Esophagus mucosa (tissue), 1 donor: ENCODE measurements at places on chromosomes 4 and X. TPM values are rescaled to one million over a fixed set of nuclear protein-coding genes. Genes with fewer than 3 reads are reported as not detected.

NDUFB11 gene
- total RNA-seq: 67.4 TPM

CHIC2 gene
- total RNA-seq: 29.7 TPM

SERTM2 gene
- not detected for total RNA-seq

PIR gene
- total RNA-seq: 25.5 TPM

RAB9B gene
- 0.16 TPM for total RNA-seq

AWAT1 gene
- not detected for total RNA-seq

DNA sequence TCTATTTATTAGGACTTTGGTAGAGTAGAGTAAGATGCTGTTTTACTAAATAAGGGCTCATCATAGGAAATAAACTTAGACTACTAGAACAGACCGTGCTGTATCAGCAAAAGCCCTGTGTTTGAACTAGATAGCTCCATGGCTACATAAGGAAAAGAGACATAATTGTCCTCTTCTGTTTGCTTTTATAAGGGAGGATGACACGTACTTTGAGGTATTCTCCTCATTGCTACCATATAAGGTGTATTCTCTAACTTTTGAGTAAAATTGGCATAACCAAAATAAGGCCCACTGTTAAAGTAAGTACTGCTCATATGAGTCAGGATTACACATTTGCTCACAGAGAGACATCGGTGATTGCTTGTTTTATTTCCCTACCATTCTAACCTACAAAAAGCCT lies 64.3 kb downstream of the PDLIM5 start:
- ATAC-seq: no peak

DNA sequence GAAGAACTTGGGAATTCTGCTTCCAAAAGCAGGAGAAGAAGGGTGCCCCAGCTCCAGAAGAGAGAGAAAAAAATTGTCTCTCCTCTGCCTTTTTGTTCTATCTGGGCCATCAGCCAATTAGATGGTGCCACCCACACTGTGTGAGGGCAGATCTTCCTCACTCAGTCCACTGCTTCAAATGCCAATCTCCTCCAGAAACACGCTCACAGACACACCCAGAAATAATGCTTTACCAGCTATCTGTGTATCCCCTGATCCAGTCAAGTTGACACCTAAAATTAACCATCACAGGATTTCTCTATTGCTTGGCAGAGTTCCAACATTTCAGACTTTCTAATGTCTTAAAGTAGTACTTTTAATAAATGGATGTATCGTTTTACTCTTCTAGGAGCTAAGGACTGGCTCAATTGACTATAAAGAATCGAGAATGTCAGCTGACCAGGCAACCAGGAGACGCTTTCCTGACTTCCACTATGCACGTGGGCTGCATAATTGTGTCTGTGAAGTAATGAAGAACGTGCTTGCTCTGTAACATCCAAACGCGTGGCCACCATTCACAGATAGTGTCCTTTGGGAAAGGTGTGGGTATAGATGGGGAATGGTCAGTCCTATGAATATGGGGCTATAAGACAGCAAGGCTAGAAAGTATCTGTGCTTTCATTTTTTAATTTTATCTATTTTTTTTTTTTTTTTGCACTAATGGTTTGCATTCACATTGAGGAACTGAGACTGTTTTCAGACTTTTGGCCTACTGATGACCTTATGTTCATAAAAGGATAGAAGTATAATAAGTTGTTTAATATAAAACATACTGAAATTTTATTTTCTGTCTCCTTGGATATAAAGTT lies 9.9 kb upstream of the SMIM20 start:
- ATAC-seq: no peak

- peak; percentile 90 for ATAC-seq
These were observed 847.0 kb downstream of the TRIML1 start for GRCh38 chr4:188986271-188986689.

DNA sequence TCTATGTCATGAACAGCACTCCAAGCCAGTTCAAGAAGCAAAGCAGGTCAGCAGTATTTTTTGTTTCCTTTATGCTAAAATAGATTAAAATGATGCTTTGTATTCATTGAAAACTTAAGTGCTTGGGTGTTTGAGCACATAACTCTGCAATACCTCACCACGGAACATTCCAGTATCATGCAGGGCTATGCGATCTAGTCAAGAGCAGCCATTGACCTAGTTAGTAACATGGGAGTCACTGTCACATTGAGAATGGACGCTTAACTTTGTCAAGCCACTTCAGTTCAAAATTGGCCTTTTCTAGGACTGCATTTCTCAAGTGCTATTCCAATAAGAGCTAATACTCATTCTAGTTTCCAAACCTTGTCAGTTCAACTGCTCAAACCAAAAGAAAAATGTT lies 160.1 kb upstream of the FSTL5 start:
- no peak for ATAC-seq

DNA sequence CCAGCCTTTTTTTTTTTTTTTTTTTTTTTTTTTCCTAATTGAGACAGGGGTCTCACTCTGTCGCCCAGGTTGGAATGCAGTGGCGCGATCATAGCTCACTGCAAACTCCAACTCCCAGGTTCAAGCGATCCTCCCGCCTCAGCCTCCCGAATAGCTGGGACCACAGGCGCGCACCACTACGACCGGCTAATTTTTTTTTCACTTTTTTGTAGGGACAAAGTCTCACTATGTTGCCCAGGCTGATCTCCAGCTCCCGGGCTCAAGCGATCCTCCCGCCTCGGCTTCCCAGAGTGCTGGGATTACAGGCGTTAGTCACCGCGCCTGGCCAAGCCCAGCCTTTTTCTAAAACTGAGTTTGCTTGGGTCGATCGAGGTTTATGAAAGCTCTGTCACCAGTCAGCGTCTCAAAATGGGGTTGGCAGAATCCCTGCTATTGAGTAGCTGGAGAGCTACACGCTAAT lies 1.3 kb upstream of the OTUD5 start:
- ATAC-seq: peak; percentile 10

DNA sequence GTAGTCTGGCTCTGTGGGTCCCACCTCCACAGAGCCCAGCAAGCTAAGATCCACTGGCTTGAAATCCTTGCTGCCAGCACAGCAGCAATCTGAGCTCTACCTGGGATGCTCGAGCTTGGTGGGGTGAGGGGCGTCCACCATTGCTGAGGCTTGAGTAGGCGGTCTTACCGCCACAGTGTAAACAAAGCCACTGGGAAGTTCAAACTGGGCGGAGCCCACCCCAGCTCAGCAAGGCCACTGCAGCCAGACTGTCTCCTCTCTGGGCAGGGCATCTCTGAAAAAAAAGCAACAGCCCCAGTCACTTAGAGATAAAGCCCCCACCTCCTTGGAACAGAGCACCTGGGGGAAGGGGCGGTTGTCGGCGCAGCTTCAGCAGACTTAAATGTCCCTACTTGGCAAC lies 243.2 kb upstream of the POF1B start:
- ATAC-seq: no peak
